Stimulated activated CD4-positive, alpha-beta T cell treated with anti-CD3 and anti-CD28 coated beads, Interleukin-15, amount 100 ng/mL, for 48 hours (primary cell): ENCODE measurements at places on chromosomes 2 and 18.

GRCh38 chr18:10010611-10011015 is 96.8 kb downstream of the VAPA start:
- DNase-seq: no peak

GRCh38 chr2:108189316-108189715 is 50.5 kb upstream of the SULT1C3 start:
- DNase-seq: no peak

DNA sequence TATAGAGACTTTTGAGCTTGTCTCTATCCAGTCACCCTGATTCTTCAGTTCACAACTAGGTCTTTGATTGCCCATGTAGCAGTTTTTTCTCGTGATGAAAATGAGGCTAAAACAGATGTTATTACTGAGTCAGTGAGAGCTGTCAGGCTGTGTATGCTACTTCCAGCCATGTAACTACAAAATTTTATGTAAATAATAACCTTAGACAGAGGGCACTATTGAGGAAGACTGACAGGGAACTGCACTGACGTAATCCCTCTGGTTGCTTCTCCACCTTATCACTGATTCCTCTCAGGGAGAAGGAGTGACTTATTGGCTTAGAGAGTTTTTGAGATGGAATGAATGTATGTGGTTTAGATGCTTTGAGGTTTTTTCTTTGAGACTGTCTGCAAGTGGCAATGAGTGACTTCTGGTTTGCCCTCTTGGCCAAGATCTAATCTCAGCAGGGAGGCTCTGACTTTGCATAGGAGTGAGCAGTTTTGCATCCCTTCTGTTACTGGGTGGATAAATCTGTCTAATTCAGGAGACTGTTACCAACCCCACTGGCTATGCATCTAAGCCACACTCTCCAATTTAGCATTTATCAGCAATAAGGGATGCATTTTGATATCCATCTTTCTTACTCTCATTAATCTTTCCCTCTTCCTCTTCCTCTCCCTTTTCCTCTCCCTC is 555.2 kb upstream of the FANCL start:
- DNase-seq: no peak

DNA sequence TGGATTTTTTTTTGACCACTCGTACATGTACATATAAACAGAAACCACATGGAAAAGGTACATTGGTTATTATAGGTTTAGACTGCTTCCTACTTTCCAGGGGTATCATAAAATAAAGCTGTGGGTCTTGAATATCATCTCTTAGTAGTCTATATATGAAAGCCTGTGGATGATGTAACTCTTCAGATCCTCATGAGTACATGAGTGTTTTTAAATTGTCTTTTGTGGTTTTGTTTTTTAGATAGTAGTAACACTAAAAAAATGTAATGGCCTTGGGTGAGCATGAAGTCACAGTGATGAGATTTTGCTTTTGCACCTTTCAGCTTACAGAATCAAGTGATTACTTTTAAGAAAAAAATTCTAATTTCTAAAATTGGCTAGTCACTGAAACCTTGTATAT is 80.2 kb downstream of the RAB3GAP1 start:
- no peak for DNase-seq

DNA sequence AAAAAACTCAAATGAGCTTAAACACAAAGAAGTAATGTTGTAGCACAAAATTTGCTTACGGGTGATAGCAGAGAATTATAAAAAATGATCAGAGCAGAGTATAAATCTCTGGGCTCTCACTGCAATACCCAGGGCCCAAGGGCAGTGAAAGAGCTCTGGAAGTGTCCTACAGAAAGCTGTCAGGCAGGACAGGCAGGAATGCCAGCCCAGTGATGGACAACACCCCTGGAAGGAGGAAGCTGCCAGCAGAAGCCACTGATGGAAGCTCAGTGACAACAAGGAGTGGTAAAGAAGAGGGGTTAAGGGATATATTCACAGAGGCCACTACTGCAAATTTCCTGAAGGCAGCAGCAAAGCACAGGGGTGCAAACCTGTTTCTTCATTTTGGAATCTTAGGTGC is 214.9 kb downstream of the L3MBTL4 start:
- DNase-seq: no peak

DNA sequence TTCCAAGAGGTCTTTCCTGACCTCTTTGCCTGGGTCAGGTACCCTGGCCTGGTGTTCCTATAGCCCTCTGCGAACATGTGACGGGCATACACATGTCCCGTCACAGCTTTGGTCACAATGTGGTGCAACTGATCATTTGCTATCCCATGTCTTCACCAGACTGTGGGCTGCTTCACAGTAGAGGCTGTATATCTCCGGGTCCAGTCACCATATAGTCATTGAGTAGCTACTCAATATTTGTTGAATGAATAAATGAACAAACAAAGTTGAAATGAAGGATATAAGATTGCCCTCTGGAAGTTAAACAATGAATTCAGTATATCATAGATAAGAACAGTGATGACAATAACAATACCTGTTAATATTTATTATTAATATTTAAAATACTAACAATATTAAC is 16.8 kb downstream of the AOX1 start:
- DNase-seq: no peak

- DNase-seq: no peak
Measured at GRCh38 chr2:233117351-233117750, 57.2 kb downstream of the INPP5D start.

GRCh38 chr2:60926741-60927552 is 45.6 kb downstream of the REL start:
- DNase-seq: no peak

DNA sequence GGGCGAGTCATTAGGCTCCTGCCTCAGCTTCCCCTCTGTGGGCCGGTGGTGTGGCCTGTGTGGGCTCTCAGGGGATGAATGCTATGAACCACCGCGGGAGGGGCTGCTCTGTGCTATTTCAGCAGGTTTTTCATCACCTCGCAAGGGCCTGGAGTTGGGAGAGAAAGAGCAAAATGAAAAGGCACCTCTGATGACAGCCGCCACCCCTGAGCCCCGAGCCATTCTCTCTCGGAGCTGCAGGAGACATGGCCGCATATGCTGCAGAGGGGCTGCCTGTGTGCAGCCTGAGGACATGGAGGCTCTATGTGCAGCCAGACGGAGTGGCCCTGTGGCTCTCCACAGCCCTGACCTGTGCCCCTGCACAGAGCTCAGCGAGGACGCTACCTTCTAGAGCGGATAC is 96.2 kb upstream of the CTDP1 start:
- no peak for DNase-seq

GRCh38 chr2:165522719-165523118 is 53.2 kb downstream of the CSRNP3 start:
- no peak for DNase-seq

DNA sequence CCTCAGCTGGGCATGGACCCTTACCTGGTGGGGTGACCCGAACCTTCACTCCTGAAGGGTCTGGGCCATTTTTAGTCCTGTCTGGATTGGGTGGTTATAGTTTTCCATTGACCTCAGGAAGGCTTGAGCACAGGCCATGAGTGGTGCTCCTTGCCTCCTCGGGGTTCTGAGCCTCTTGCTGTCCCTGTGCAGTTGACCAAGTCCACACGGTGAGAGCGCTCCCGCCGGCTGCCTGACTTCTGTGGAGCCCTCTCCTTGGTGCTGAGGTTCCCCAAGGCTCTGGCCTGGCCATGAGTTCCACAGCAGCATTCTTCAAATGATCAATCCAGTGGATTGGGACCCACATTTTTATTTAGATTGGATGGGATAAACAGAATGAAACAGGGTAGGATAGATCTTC is 159.5 kb downstream of the SEPTIN10 start:
- DNase-seq: no peak

GRCh38 chr2:150846691-150847090 is 359.2 kb upstream of the RND3 start:
- no peak for DNase-seq

DNA sequence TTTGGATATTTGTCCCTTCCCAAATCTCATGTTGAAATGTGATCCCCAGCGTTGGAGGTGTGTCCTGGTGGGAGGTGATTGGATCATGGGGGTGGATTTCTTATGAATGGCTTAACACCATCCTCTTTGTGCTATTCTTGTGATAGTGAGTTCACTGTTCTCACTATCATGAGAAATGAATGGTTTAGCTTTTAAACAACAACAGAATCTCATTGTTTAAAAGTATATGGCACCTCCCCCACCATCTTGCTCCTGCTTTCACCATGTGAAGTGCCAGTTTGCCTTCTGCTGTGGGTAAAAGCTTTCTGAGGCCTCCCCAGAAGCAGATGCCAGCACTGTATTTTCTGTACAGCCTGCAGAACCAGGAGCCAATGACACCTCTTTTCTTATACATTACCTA is 38.1 kb downstream of the KIAA1328 start:
- DNase-seq: no peak

DNA sequence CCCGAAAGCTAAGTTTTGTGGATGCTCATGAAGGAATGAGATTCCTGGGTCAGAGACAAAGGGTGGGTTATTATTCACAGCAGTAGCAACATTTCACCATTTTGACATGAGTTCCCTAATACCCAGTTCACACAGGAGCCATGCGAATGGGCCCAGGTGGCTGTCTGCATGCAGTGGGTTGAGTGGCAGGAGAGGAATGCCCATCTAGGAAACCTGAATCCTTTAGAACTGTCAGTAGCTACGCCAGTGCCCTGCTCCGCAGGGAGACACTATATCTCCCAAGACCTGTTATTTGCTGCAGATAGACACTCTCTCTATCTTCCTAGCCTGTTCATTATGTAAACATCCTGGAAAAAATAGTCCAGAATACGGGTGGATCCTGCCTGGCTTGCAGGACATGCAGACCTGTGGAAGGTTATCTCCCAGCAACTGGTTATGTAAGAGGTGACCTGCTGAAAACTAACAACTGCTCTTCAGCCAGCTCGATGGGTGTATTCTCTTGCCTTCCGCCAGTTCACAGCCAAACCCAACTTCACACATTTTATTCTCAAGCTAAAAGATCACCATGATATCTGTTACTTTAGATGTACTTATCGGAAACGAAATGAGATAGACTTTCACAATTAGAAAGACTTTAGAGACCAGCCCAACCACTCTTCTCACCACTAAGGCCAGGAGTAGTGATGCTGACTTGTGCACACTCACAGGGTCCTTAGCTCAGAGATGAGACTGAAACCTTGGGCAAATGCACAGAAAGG is 59.1 kb downstream of the MBP start:
- DNase-seq: no peak

GRCh38 chr18:45621061-45621511 is 5.8 kb downstream of the SLC14A2 start:
- peak; percentile 6 for DNase-seq

- DNase-seq: no peak
Measured at GRCh38 chr18:7618891-7619442, 51.9 kb downstream of the PTPRM start.

DNA sequence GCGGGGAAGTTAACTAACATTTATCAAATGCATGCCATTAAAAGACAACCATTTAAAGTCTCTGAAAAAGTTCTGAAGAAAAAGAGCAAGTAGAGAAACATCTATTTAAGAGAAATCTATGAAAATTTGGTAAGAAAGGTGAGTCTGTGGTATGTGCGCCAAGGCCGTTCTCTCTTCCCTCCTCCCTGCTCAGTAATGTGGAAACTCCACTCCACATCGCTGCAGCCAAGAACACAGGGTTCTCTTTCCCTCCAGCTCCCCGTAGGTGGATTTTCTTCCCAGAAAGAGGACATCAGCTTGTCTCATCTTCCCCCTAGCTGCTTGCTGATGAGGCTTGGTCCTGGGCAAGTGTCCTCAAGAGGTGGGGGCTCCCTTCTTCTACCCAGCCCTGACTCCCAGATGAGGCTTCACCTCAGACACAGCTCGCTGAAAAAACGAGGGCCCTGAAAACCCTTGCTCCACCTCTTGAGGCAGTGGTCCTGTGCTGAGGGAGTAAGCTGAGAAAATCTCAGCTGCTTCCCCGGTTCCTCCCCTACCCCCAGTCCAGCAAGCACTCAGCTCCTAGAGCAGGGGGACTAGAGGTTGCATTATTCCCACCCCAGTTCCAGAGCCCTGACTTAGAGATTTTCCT is 45.8 kb upstream of the PTPRM start:
- no peak for DNase-seq

DNA sequence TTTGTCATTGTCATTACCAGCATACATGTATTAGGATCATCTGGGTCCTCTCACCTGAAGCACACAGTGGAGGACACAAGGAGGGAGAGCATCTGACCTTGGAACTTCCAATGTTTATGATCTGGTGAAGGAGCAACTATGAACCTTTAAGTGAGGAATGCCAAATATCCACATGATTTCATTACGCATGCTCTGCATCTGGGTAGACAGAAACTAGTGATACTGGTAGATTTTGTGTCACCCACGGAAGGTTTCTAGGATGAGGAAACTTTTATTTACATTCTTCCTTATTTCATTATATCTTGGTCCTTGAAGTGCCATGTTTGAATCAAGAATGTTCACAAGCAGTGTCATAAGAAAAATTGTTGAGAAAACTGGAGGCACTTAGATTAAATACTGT is 32.1 kb downstream of the SPC25 start:
- DNase-seq: no peak

DNA sequence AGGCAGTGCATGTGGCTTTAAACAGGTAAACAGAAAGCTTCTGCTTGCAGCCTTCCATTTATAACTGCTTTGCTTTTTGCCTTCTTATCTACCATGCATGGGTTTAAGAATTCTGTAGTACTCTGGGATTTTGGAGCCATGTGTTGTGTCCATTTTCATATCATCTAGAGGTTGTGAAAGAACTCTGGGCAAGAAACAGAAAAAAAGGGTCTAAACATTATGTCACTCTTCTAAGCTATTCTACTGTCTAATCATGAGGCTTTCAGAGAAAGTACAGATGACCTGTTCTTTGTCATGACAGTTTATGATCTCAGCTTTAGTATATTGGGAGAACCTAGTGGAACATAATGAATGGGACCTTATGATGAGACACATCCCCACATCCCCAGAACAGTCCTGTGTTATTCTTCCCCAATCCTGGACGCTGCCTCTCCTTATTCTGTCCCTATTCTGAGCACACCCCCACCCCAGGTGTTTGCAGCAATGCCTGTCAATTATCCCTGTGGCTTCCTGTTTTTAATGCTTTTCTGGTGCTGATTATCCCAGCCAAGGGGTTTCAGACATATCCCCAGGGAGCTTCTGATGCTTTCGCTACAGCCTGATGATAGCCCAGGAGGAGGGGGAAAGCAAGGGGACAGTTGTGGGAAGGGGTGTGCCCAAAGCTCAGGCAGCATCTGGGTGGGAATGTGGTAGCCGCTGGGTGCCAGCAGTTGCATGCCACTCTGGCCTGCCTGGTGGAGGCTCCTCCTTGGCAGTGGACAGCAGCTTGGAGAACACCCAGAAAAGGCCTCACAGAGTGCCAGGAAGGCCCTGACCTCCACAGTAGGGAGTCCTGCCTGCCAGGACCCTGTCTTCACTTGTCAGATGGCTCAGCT is 169.5 kb upstream of the MAP3K20 start:
- no peak for DNase-seq

- DNase-seq: no peak
Measured at GRCh38 chr2:110877031-110877827, 144.9 kb downstream of the ACOXL start.

- no peak for DNase-seq
Measured at GRCh38 chr2:66775730-66776422, 341.0 kb downstream of the MEIS1 start.

DNA sequence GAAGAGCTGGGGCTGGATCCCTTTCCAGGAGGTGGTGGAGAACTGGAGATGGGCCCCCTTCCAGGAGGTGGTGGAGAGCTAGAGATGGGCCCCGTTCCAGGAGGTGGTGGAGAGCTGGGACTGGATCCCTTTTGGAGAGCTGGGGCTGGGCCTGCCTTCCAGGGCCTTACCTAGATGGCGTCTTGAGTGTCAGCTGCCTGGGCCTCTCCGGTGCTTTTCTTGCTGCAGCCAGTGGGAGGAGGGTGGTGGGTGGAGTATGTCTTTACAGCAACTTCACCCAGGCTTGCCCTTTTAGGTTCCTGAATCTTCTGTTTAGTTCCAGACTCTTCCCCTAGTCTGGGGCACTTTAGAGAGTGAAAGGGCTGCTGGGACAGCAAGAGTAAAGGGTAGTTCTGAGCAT is 19.1 kb upstream of the TXNDC2 start:
- no peak for DNase-seq
